ENCODE measurements at places on chromosomes 1 and 21.

- no peak for DNase-seq
Observed at GRCh38 chr1:197249324-197249723, 18.7 kb upstream of the CRB1 start.

DNA sequence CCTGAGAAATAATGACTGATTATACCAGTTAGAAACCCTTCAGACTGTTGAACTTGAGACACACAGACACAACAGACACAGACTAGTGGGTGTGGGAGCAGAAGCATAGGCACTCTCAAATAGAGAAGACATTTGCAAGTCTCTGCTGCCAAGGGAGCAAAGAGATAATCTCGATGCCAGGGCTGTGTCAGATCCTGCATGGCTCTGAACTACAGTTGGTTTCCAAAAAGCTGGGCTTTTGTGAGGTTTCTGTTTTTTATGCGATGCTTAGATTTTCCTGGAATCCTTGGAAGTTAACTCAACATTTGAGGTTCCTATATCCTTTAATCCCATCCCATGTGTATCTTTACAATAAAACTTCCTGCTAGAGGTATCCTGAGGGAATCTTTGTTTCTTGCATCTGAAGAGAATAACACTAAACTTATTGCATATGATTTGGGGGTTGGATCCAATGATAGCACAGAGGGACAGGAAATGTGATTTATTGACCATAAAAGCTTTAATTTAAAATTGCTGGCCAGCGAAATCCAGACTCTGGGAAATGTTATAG is 236.4 kb downstream of the SPATA17 start:
- no peak for DNase-seq

DNA sequence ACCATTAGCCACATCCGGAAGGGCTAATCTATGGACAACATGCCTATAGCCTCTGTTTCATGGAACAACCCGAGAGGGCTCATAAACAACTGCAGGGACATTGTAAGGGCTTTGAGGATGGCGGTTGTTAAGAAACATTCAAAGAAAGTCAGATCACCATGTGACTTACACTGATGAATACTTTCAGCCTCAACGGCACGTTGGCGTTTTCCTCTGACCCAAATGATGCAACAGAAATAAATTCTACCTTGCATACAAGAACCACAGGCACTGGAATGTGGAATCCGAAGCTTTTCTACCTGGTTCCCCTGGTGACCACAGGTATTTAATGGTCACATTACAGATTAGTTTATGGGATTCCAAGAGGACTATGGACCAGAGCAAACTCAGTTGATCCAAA is 107.0 kb downstream of the CLIC6 start:
- DNase-seq, result no peak

DNA sequence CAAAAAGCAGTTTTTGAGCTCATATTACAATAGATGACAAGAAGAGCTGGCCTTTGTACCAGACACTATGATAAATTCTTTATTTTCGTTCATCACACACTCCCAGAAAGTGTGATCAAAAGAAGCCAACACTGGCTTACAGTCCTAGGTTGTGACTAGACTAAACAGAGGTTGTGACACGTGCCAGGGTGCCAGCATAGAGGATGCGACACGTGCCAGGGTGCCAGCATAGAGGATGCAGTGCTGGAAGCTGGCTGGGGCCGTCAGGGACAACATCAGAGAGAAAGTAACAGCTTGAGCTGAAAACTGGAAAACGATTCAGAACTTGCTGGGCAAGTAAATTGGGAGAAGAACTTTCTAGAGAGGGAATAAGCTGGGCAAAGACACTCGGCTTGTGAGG is 2.2 kb downstream of the MTARC1 start:
- no peak for DNase-seq

- DNase-seq, result no peak
Observed at GRCh38 chr21:44433791-44434567, 21.3 kb upstream of the LRRC3 start.

- DNase-seq, result no peak
Observed at GRCh38 chr21:35311985-35312384, 262.9 kb upstream of the RUNX1 start.

DNA sequence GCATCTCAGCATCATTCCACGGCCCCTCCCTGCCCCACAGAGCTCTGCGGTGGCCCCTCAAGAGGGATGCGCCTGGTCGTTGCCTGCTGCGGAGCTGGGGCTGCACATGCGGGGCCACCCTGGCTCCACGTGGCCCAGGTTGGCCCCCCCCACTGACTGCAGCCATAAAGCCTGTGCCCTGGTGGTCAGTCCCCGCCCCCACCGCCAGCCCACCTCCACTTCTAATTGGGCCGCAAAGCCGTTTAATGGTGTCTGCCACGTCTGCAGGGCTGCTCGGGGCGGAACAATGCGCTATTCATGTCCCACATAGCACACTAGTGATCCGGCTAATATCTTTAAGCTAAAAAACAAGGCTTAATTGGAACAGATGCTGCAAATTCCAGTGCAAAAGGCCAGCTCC is 33.5 kb upstream of the ACTRT2 start:
- no peak for DNase-seq

GRCh38 chr1:246768403-246769020 is 44.3 kb downstream of the SCCPDH start:
- DNase-seq, result no peak

DNA sequence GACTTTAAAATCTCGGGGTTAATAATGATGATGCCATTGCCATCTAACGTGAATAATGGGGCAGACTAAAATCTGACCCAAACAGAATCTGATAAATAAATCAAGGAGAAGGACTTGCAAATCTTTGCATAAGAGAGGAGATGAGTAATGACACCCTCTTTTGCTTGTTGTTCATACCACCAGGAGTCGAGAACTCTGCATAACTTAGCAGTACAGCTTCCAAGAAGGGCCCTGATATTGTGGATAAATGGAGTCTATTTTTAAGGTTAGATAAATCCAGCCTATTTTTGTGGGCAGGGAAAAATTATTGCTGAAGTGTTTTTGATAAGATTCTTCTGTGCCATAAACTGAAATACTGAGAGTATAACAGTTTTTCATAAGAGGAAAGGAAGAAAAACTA is 17.3 kb downstream of the RYR2 start:
- DNase-seq, result no peak

- no peak for DNase-seq
Observed at GRCh38 chr1:94310570-94311270, 73.3 kb upstream of the ARHGAP29 start.

DNA sequence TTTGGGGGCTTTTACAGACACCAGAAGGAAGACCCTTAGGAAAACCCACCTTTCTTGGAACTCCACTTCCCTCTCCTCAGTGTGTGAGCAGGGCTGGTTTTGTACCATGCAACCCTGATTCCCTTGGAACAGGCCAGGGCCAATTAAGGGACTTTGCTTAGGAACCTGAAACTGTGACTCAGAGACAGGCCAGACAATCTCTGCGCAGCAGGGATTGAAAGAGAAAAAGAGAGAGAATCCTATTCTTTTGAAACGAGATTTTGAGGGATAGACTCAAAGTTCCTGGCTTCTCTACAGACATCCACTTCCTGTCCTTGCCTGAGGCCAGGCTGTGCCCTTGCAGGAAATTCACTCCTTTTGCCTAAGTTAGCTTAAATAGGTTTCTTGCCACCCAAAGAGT is 23.1 kb upstream of the C1orf198 start:
- DNase-seq, result peak; percentile 26

- no peak for DNase-seq
Observed at GRCh38 chr1:193799948-193800690, 613.7 kb upstream of the B3GALT2 start.

DNA sequence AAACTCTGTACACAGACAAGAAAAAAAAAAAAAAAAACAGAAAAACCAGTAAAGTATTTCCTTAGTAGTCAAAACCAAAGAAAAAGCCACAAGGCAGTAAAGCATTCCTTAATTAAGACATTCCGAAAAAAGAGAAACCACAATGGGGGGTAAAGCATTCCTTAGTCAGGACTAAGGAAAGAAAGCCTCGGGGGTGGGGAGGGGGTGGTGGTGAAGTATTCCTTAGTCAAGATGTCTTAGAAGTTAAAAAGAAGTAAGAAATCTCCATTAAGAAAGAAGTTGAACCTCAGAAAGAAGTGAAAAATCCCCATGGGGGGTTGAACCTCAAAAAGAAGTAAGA is 28.2 kb upstream of the FMO1 start:
- no peak for DNase-seq

Measured in NCI-H146 (cell line).